GM23248 (cell line): ENCODE measurements at places on chromosomes 4 and X. TPM values are rescaled to one million over a fixed set of nuclear protein-coding genes. Genes with fewer than 3 reads are reported as not detected.

GRCh38 chrX:29653721-29654120 lies 561.6 kb upstream of the MAGEB2 start:
- DNase-seq: no peak

- DNase-seq: no peak
Observed at GRCh38 chr4:10207116-10207515, 90.5 kb upstream of the WDR1 start.

The ADH4 gene
- not detected in 2 replicates for total RNA-seq

GRCh38 chr4:139674875-139675550 lies 9.4 kb downstream of the MGST2 start:
- DNase-seq: no peak

The MAGEB10 gene
- not detected in 2 replicates for total RNA-seq

DNA sequence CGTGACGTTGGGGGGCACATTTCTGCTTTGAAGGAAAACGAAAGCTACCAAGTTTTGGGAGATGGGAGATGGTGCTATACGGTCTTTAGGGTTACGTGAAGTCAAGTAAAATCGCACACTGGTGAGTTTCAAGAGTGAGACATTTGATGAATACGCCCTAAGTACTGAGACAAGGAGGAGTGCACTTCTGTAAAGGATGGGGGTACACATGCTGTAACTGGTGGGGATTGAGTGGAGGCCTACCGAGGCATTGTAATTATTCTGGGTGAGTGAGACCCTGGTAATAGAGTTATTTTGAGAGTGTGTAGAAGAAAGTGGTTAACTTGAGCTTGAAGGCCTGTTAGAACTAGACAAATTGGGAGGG lies 536 bp downstream of the SH3BGRL start:
- DNase-seq: peak; percentile 35

The TLR10 gene
- total RNA-seq: not detected in 2 replicates

DNA sequence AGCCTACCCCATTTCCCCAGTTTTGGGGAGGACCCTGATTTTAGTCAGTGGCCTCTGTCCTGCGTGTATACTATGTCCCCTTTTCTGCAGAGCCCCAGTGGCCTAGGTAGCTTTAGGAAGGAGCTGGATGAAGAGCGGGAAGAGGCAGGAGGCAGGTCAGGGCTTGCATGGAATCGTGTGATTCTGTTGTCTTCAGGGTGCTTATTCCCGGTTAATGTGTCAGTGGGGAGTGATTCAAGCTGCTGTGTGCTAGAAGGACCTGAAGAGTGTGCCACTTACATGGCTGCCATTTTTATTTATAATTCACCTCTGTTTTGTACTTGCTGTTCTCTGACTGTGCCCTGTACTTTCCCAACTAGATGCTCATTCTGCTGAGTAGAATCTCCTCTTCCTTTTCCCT lies 127.3 kb upstream of the AMOT start:
- no peak for DNase-seq

DNA sequence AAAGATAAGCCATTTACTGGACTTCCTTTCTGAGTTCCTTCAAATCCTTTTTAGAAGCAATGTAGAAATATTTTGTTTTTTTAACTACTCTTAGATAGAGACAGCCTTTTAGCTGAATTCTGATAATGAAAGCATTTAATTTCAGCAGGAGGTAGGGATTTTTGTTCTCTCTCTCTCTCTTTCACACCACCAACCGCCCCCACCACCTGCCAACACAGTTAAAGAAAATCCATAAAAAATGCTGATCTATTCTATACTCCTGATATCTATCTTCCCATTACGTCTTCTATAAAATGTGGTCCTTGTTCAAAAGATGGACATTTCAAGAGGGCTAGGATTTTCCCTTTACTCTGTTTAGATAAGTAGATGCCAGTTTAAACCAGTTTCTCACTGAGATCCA lies 104.5 kb downstream of the DCLK2 start:
- DNase-seq: no peak
